Stimulated activated CD4-positive, alpha-beta T cell treated with anti-CD3 and anti-CD28 coated beads, Interleukin-1b, Interleukin-23, amount 100 ng/mL, for 1 hour (primary cell): ENCODE measurements at places on chromosomes 4 and X.

DNA sequence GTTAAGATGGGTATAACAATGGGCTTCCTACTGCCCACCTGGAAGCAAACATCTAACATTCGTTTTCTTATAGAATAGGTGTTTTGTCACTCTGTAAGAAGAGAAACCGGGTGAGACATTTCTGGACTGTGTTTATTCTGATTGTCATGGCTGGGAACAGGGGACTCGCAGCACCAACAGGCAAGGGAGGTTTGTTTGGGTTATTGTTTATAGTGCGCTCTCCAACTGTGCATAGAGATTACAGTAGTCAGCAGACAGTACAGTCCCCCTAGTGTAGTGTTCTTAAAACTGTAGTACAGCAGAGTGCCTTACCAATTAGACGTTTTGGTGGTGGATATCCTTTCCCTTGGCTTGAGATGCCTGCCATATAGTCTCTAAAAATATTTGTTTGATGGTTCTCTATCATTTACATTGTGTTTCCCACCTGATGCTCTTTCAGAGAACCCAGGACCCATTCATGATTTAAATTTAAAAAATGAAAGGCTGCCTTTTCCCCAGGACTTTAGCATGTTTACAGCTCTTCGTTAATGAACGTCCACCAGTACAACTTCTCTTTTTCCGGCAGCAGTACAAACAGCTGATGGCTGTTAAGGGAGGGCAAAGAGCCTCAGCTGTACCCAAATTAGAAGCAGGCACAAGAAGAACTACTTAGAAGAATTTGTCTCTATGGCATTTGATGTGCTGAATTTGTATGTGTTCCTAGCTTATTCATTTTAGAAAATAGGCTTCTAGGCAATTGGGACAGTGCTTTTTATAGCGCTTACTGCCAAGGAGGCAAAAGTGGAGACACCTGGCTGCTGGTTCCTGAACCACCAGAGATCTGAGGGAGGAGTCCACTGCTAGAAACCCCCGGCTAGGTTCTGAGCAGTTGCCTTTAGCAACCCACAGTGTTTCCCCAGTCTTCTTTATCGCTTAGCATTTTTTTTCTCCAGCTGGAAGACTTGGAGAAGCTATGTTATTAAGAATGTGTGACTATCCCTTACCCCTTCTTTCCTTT lies 1.0 kb upstream of the RNF150 start:
- DNase-seq = no peak

- DNase-seq = no peak
These were observed 626 bp downstream of the JADE3 start for GRCh38 chrX:46912603-46913491.

- DNase-seq = no peak
These were observed 20.0 kb downstream of the PRPS1 start for GRCh38 chrX:107648332-107648731.

- DNase-seq = no peak
These were observed 8.5 kb downstream of the RAB9A start for GRCh38 chrX:13697455-13697854.

- DNase-seq = no peak
These were observed 113.2 kb upstream of the ZNF827 start for GRCh38 chr4:146051728-146052391.

DNA sequence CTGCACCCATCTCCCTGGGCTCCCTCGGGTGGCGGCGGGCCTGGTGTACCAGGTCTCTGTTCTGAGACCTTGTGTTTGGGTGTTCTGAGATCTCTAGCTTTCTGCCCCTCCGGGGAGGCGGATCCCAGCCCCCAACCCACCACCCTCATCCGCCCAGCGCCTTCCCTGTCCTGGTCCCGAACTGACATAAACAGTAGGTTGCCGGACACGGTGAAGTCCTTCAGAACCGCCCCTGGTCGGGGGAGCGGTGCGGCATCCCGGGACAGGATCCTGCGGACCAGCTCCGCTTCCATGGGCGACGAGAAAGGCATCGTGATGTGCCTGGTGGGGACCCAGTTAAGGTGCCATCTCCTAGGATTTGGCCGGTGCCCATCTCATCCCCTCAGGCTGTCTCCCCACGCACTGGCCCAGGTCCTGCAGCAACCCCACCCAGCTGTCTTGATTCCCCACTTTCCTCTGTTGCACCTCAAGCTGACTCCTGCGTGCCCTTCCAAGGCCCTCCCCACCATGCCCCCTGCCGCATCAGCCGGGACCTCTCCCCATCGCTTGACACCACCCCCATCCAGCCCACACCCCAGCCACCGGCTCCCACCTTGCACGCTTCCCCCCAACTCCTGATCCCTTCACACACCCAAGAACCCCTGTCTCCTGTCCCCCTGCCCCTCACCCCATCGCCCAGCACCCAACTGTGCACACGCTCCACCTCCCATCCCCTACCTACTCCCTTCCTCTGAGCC lies 900 bp downstream of the CTAG2 start:
- no peak for DNase-seq

DNA sequence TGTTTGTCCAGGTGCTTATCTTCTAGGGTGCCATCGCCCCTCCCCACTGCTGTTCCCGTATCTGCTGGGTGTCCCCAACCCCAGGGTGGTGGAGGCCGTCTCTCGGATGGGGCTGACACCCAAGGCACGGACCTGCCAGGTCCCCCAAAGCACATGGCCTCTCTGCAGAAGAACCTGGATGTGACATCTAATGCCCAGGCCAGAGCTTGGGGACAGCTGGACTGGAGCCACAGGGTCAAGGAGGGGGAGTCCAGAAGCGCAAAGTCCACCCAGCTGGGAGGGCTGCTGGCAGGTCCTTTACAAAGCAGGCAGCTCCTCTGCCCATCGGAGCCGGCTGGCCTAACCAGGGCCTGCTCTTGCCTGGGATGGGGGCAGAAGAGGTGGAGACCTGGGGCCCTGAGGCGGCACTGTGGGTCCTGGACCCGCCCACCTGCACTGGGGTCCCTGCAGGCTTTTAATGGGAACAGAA lies 751 bp upstream of the DOK7 start:
- DNase-seq = no peak
